ENCODE measurements at places on chromosomes 2 and 18. TPM values are rescaled to one million over a fixed set of nuclear protein-coding genes. Genes with fewer than 3 reads are reported as not detected.

Gene PIKFYVE
- total RNA-seq, result 37.0 TPM

Gene RNU2-63P
- total RNA-seq, result not detected

Gene CD207
- not detected for total RNA-seq

Gene CHRND
- not detected for total RNA-seq

Gene SLC16A14
- 0.29 TPM for total RNA-seq

Gene ZBTB7C
- under 0.01 TPM for total RNA-seq

Gene POTEJ
- not detected for total RNA-seq
